ENCODE measurements at places on chromosomes 13 and 19. TPM values are rescaled to one million over a fixed set of nuclear protein-coding genes. Genes with fewer than 3 reads are reported as not detected.

The PGLYRP1 gene
- total RNA-seq: not detected

The FSD1 gene
- not detected for total RNA-seq

The SIN3B gene
- 46.8 TPM for total RNA-seq

The CAPN12 gene
- 31.3 TPM for total RNA-seq

The ZNF699 gene
- total RNA-seq: 15.0 TPM

The PSG11 gene
- not detected for total RNA-seq

The KIR3DL3 gene
- total RNA-seq: not detected

The CYP4F2 gene
- total RNA-seq: 2.1 TPM

The NLRP5 gene
- total RNA-seq: not detected

The LMTK3 gene
- total RNA-seq: 1.3 TPM

The ACP7 gene
- total RNA-seq: 15.0 TPM

The PRX gene
- total RNA-seq: 4.5 TPM

The TINCR gene
- 186 TPM for total RNA-seq

The CEACAM4 gene
- 1.9 TPM for total RNA-seq

- DNase-seq: no peak
Observed at GRCh38 chr13:25691654-25692053, 319.9 kb downstream of the ATP8A2 start.

GRCh38 chr19:56748378-56748777 is 76.8 kb upstream of the ZNF835 start:
- no peak for DNase-seq

DNA sequence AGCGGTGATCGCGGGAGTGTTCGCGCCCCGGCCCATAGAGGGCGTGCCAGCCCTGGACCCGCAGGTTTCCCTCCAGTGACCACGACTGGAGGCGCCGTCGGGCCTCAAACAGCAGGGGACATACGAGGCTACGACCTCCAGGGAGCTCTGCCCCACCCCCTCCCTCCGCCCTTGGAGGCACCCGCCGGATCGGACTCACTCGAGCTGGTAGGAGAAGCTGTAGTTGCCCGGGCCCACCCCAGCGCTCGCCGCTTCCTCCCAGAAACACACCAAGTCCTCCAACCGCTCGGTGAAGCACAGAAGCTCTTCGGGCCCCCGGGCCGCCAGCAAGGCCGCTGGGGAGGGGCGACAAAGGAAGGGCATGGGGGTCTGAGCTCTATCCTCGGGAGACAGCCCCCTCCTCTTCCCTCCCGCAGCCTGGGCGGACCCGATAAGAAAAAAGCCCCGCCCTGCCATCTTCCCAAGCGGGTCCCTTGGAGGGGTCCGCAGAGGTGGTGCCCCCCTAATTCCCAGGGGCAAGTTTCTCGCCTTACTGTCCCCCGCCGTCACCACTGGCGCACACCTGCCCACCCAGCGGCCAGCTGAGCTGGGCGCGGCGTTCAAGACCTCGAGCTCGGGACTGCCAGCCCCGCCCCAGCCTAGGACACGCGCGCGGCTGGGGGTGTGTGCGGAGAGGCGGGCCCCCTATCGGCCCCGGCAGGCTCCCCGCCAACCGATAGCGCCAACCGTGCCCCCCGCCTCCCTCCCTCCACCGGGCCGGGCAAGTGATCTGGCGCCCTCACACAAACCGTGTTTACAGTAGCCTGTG is 1.0 kb downstream of the EPOR start:
- DNase-seq: peak; percentile 75

DNA sequence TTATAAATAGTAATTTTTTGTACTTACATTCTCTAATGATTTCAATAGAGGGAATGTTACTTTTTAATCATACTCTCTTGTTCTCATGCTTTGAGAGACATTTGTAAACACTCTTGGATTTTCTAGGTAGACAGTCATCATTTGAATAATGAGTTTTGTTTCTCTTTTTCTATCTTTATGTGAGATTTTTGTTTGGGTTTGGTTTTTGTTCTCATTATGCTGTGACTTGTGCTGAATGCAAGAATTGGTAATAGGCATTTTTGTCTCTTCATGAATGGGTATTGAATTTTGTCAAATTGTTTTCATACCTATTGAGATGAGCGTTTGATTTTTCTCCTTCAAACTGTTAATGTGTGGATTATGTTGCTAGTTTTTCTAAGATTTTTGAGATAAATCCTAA is 56.8 kb upstream of the GPR183 start:
- DNase-seq: no peak

DNA sequence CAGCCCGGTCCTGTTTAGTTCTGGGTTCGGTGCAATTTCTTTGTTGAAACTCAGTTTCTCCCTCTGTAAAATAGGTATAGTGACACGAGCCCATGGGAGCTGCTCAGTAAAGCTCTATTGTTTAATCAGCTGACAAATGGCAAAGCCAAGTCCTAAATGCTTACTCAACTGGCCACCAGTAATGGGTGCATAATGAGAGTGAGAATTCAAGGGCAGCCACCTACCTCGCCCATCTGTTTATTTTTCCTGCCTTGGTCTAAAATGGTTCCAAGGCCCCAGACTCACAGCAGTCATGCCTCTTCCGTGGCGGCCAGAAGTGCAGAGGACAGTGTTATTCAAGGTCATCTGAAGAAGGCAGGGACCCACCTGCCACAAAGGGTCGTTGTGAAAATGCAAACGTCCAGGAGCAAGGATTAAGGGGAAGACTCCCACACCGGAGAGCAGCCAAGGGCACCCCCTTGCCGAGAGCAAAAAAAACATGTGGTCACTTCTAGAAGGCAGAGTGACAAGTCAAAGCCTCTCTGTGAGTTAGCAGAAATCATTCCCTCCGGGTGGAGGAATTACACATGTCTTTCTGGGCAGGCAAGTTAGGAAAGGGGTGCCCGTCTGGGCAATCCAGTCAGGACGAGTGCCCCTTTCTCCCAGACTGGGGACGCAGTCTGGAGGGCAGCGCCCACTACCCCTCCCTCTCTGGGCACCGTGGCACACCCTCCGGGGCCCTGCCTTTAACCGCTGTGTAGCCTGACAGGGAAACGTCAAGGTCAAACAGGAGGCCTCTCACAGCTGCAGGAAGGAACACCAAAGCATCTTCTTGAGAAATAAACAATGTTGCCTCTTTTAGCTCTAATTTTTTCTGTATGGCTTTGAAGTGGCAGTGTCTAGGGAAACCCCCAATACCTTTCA is 186.2 kb downstream of the FOXO1 start:
- DNase-seq: no peak

GRCh38 chr19:18300930-18301717 is 19.7 kb upstream of the JUND start:
- DNase-seq: peak; percentile 90

GRCh38 chr19:16069813-16070365 is 6.4 kb upstream of the TPM4 start:
- DNase-seq: no peak

DNA sequence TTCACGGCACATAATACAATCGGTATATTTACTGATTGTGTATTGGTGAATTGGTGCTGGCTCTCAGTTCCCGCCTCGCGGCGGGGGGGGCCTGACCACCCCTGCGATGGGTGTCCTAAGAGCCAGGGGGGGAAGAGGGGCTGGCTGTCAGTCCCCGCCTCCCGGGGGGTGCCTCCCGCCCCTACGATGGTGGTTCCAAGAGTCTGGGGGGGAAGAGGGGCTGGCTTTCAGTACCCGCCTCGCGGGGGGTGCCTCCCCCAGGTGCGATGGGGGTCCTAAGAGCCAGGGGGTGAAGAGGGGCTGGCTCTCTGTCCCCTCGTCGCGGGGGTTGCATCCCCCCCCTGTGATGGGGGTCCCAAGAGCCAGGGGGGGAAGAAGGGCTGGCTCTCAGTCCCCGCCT is 2321.8 kb upstream of the PCDH20 start:
- DNase-seq: no peak

- DNase-seq: no peak
Observed at GRCh38 chr13:41137951-41138350, 5.3 kb upstream of the KBTBD6 start.

GRCh38 chr19:58261600-58261967 is 17.2 kb upstream of the ZNF8 start:
- no peak for DNase-seq

DNA sequence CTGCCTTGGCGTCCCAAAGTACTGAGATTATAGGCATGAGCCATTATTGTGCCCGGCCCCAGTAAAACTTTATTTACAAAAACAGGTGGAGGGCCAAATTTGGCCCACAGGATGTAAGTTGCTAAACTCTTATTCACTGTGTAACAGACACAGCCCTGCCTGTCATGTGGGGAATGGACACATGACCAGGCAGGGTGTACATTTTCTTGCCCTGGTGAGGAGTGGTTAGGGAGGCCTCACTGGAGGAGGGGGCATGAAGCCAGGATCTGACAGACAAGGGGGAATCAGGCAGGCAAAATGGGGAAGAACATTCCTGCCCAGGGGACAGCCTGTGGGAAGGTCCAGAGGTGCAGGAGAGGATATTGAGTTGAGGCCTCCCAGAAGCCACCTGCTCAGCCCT is 7.4 kb upstream of the PGLS start:
- DNase-seq: no peak

GRCh38 chr19:35414442-35414841 is 33.6 kb upstream of the FFAR2 start:
- no peak for DNase-seq

DNA sequence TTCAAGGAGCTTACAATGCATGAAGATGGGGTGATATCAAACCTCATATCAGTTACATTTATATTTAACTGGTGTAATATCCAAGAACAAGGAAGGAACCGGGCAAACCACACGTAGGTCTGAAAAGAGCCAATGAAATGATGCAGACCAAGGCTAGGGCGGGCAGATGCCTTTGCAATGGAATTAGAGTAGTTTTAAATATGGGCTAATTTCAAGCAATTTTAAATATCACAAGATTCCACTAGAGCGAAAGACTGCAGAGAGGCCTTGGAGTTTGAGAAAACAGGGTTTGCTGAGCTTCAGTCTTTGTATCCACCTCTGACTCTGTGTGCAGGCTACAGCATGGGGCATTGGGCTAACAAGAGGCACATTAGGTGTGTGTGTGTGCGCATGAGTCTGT is 53.9 kb upstream of the ZNF536 start:
- DNase-seq: no peak

GRCh38 chr19:51808333-51808986 is 13.5 kb downstream of the FPR3 start:
- DNase-seq: no peak

- DNase-seq: peak; percentile 92
Observed at GRCh38 chr19:48325265-48325910, at the start of gene EMP3. Gene EMP3, plus strand, starts transcription at chr19:48325552. Its CDS starts 1,293 bp downstream, at chr19:48326845.

DNA sequence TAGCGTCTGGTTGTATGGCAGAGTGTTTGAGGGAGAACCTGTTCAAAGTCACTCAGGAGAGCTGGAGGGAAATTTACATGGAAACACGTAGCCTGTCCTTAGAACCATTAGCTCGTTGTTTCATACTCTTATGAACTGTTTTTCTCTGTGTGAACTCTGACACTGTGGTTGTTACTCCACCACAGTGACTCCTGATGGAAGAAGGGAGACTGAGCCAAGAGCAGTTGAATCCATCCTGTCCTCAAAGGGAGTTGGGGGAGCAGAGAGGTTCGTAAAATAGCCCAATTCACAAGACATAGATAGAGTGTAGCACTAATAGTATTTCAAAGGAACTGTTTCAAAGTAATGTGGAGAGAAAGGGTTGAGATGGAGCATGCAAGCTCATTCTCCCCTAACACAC is 964.8 kb downstream of the PCDH9 start:
- DNase-seq: no peak

- DNase-seq: peak; percentile 72
Observed at GRCh38 chr19:30376272-30376671, 4.1 kb downstream of the ZNF536 start.

DNA sequence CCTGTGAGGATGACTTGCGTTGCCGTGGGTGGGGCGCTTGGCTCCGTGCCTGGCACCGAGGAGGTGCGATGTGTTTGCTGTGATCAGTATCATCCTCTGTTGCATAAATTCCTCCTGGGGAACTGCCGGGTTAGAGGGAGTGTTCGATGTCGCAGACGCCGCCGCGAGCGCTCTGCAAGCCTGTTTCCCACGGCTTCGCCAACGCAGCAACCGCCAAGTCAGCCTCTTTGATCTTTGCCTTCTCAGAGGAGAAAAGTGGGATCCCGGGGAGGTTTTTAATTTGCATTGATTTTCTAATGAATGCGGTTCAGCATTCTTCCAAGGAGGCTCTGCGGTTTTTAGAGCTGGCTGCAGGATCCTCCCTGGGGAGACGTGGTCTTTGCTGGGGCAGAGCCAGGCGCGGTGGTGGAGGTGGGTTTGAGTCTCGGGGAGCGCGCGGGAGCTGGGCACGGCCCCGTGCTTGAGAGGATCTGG is 7.6 kb downstream of the GPR32 start:
- DNase-seq: no peak

DNA sequence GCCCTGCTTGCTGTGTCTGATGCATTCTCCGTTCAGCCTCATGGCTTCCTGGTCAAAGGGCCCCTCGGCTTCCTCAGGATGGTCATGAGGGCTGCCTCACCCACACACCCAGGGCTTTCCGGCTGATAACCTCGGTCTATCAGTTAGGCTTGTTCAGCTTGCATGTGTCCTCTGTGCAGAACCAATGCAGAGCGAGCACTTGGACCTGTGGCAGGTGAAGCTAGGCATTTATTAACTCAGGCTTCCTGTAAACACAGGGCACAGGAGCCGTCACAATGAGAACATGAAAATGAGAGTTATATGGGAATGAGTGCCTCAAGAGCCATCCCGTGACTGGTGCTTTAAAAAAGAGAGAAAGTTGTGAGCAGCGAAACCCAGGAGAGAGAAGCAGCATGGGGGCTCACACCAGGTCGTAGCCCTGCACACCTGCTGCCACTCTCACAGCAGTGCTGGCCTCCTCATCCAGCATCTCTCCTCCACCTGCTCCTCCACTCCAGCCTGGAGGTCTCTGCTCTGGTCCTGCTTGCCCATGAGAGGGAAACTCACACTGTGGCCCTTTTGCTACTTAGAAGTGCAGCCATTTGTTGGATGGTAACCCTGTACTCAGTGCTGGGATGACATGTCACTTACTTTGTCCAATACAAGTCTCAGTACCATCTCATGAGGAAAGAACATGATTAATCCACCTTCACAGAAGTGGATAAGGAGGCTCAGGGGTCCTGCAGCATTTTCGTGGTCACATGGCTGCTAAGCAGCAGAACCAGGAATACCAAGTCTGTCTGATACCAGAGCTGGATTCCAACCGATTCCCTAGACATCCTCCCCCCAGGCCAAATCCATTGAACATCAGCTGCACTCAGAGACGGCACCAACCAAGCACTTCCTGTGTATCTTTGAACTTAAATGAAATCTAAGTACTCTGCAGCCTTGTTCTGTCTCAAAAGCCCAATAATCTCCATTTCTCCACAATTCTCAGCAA is 50.5 kb upstream of the IRS2 start:
- no peak for DNase-seq
